ENCODE measurements at places on chromosomes 7 and 10.

- no peak for DNase-seq
Observed at GRCh38 chr7:30222515-30223215, 61.7 kb upstream of the ZNRF2 start.

- DNase-seq: no peak
Observed at GRCh38 chr7:140400381-140400780, 2.1 kb upstream of the SLC37A3 start.

DNA sequence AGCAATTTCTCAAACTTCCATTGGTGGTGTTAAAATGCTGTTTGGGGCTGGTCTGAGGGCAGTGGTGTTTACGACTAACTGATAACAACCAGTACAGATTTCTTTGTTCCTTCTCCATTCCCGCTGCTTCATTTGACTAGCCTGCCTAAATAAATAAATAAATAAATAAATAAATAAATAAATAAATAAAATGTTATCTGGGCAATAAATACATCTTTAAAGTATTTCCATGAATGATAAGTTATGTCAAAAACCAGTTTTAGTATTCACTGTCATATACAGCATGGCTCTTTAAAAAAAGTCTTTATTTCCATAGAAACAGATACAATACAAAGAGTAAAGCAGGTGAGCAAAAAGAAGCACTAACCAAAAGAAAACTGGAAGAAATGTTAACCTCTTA is 81.3 kb downstream of the ATE1 start:
- no peak for DNase-seq

- DNase-seq: peak; percentile 12
Observed at GRCh38 chr10:62728479-62728878, 76.0 kb upstream of the ADO start.

DNA sequence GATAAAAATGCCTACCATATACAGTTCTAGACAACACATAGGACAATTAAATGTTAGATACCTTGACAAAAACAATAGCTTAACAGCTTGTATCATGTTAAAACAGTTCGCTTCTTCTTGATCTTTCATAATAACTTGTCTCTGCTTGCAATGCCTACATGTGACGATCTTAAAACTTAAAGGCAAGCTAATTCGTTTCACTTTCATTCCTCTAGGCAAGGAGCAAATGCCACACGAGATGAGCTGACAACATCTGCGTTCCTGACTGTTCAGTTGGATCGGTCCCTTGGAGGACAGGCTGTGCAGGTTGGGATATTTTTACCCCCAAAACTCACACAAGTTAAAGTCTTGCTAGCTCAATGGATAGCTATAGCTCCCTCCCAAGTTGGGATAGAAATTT is 51.6 kb upstream of the ARL4A start:
- peak; percentile 51 for DNase-seq

GRCh38 chr10:2201534-2202099 is 464.3 kb upstream of the ADARB2 start:
- no peak for DNase-seq

GRCh38 chr7:84701524-84702306 is 485.1 kb downstream of the SEMA3D start:
- no peak for DNase-seq

DNA sequence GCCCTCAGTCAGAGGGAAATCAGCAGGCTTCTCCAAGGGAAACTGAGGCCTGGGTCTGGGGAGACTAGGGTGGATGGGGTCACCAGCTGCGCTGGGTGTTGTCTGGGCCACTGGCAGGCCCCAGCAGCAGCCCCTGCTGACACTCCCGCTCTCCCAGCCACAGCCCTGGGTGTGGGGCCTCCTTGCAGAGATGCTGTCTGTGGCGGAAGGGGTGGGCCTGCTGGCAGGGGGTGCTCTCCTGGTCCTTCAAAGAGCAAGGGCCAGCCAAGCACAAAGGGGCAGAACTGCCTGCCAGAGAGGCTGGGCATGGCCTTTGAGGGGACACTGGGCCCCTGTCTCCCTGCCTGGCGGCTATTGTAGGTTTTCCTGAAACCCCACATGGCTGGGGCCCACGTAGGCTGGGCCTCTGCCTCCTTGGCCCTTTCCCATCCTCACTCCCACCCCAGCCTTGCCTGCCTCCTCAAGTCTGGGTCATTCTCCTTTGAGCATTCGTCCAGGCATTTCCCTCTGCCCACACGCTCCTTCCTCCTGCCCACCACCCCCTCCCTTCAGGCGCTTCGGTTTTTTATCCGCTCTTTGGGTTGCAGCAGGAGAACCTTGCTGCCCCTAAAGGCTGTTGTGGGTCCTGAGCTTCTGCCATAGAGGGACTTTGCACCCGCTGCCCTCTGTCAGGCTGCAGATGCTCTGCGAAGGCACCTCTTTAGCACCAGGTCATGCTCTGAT is 9.1 kb downstream of the COL13A1 start:
- no peak for DNase-seq

GRCh38 chr10:80453842-80454512 is at the start of gene TSPAN14:
Gene TSPAN14 (plus strand): TSS chr10:80454310. CDS start chr10:80489234, 34,924 bp downstream.
- DNase-seq: peak; percentile 91

DNA sequence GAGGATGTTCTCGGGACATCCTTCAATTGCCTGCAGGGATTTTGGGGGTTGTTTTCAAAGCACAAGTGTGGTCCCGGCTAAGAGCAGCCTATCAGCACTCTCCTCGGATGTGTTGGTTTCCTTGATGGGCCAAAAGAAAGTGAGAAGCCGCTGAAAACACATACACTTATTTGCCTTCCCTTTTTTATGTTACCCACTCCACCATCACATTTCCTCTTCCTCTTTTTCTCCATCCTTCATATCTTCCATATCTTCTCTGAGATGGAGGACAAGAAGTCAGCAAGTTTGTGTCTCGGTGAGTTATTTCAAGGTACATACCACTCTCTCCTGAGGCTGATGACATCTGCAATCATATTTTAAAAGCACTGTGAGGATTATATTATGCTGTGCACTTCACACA is 64.0 kb downstream of the ZNF33B start:
- DNase-seq: peak; percentile 36

DNA sequence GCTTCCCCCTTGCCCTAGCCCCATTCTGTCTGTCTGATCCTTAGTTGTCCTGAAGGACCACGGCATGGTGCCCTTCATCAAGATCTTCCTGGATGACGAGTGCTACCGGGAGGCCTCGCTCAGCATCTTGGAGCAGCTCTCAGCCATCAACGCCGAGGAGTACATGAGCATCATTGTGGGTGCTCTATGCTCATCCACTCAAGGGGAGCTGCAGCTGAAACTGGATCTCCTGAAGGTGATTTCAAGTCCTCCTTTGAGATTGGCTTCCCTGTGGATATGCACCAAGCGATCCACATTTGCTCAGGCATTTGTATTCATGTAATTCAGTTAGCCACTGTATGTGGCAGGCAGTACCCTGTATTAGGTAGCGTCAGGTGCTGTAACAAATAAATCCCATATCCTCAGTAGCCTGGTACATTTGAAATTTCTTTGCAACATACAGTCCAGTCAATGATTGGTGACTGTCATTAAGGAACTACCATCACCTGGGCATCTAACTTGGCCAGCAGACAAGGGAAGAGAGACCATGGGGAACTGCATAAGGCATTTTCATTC is 51.2 kb downstream of the WDFY4 start:
- DNase-seq: no peak

GRCh38 chr7:102215256-102215655 is 71.4 kb upstream of the SH2B2 start:
- DNase-seq: no peak

GRCh38 chr7:132464740-132465139 is 111.5 kb downstream of the PLXNA4 start:
- DNase-seq: no peak

GRCh38 chr10:99711129-99711719 is 20.7 kb downstream of the COX15 start:
- peak; percentile 91 for DNase-seq

GRCh38 chr7:75884476-75884875 is 5.6 kb downstream of the RHBDD2 start:
- peak; percentile 39 for DNase-seq

GRCh38 chr10:77846718-77847311 is 79.7 kb downstream of the DLG5 start:
- DNase-seq: peak; percentile 75

GRCh38 chr7:100539436-100540006 is 518 bp downstream of the AGFG2 start:
- peak; percentile 37 for DNase-seq

GRCh38 chr10:84613336-84614021 is 285.1 kb downstream of the CCSER2 start:
- peak; percentile 42 for DNase-seq

- no peak for DNase-seq
Observed at GRCh38 chr7:34445653-34446052, 212.4 kb upstream of the NPSR1 start.

DNA sequence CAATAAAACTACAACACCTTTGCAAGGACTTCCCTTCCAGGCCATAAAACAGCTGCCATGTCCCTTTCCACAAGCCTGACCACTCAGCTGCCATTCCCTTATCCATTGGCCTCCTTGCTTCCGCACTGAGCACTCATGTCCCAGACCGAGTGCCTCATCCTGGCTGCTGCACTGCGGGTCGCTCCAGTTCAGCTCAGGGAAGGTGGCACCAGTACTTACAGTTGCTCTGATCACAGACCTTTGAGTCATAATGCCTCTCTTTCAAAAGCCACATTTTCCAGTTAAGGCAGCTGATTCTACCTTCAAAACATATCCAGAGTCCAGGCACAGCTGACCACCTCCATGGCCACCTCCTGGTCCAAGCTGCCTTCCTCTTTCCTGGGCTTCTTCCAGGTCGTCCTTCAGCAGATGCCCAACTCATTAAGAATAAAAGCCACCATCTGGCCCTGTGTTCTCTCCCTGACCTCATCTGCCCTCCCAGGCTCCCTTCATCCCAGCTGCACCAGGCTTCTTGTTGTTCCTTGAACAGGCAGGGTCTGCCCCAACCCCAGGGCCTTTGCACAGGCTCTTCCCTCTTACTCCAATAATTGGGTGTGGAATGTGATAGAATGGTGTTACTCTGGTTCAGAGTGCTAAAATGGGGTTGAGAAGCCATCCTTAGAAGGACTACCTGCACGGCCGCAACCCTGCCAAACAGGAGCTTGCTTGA is 64.5 kb downstream of the RAMP3 start:
- DNase-seq: no peak

DNA sequence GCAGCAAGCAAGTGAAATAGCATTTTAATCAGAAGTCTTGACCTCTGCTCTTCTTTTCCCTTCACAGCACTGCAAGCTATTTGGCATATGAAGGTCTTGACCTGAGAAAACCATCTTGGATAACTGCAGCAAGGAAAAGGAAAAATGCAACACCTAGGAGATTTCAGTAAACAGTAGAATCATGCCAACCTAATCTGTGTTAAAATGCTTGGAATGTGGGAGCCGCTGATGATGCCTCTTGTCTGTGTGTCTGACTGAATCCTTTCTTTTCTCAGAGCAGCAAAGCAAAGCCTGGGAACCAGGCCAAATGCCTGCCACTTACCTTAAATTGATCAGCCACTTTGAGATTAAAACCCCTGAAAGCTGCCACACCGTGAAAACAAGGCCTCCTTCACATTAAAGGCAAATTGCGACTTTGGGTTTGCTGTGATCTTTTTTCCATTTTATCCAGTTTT is 80.4 kb upstream of the CDK6 start:
- DNase-seq: no peak

GRCh38 chr10:29760138-29760900 is 125.5 kb upstream of the SVIL start:
- no peak for DNase-seq

DNA sequence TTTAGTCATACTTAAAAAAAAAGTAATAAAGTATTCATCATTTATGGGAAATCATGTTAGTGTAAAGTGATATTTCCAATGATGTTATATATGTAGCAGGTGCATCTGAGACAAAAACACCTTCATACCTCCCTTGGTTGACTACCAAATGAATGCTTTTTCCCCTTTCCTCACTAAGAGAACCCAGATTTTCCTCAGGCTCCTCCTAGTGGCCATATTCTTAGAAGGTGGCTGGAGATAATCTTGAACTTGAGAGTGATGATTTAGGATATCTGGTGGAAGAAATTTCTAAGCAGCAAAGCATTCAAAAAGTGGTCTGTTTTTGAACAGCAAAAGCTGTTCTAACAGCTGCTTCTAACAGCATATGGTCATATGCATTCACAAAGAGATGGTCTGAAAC is 16.8 kb upstream of the DNAH11 start:
- DNase-seq: peak; percentile 47

DNA sequence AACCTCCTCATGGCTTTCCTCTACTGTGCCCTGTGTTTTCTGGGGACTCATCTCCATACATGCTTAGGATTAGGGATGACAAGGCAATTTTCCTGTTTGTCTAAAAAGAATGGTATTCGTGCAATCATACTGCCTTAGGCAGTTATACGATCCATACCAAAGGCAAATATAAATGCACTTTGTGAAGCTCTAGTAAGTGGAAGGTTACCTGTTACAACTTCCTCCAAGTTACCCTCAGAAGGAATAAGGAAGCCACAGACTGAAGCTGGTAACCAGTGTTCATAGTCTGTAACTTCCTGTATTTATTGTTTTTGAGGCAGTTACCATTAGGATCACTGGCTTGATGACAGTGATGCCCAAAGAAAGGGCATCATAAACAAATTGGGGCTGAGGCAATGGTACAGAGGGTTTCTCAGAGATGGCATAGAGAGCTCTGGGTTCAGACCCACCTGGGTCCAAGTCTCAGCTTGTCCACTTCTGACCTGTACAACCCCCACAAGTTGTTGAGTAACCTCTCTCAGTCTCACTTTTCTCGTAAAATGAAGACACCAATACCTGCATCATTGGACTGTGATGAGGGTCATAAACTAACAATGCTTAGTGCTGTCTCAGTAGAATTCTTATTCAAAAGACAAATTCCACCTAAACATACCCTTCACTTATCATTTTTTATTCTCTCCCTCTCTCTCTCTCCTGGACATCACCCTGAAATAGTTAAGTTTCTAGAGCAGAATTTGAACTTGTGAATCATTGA is 138.2 kb downstream of the ELMO1 start:
- peak; percentile 64 for DNase-seq

DNA sequence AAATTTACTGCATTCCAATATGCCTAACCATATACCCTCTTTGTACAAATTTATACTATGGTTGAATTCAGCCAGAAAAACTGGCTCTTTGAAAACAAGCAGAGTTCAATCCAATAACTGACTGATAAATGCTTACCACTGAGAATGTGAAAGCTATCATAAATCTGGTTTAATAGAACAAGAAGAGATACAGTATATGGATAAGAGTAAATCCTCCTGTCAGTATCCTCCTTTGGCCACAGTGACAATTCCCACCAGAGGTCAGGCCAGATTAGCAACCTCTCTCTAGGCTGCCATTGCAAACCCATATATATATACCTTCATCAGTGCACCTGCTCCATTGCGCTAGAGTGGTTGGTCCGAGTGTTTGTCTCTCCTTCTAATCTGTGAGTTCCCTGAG is 647.2 kb downstream of the GRM8 start:
- DNase-seq: no peak

DNA sequence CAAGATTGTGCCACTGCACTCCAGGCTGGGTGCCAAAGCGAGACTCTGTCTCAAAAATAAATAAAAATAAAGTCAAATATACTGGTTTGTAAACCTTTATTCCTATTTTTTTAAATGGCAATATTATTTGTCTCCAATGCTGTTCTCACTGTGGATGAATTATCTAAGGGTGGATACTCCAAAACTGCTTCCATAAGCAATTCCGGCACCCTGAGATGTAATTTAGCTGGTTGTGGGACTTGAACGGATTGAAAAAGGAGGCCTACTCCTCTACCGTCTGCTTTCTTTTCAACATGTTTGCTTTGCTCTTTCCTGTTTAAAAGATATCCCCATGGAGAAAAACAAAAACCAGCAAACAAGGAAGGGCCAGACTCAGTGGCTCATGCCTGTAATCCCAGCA is 54.4 kb downstream of the SLC35B4 start:
- no peak for DNase-seq

All from hematopoietic multipotent progenitor cell treated with erythropoietin and hydrocortisone succinate and interleukin-3 and kit ligand, for 4 days (in vitro differentiated cells).